ENCODE measurements at places on chromosomes 13 and 19.

DNA sequence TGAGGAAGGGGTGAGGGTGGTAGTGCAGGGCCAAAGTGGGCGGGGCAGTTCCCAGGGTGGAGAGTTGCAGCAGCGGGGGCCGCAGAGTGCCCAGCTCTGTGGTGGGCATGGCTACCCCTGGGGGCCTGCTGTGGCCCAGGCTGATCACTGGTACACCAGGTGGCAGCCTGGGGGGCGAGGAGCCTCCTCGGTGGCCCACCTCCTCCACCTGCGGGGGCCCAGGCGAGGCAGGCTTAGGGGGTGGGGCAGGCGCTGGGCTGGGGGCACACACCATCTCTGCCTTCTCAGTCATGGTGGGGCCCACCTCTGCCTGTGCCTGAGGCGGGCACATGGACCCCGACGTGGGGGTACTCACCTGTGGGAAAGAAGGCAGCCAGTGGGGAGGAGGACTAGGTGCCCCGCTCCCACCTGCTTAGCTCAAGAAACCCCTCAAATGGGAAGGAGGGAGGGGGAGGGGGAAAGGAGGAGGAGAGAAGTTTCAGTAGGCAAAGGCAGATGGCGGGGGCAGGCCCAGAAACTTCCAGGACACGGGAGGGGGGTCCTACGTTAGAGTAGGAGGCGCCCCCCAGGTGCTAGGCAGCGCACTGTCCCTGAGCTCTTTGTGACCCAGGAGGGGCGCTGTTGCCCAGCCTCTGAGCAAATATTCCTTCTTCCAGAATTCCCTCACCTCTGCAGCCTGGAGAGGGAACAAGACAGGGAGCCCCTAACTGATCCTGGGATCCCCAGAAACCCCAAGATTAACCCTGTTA lies 1.6 kb downstream of the LYL1 start:
- DNase-seq = no peak

GRCh38 chr13:114135731-114136171 lies 3.3 kb upstream of the RASA3 start:
- DNase-seq = no peak

DNA sequence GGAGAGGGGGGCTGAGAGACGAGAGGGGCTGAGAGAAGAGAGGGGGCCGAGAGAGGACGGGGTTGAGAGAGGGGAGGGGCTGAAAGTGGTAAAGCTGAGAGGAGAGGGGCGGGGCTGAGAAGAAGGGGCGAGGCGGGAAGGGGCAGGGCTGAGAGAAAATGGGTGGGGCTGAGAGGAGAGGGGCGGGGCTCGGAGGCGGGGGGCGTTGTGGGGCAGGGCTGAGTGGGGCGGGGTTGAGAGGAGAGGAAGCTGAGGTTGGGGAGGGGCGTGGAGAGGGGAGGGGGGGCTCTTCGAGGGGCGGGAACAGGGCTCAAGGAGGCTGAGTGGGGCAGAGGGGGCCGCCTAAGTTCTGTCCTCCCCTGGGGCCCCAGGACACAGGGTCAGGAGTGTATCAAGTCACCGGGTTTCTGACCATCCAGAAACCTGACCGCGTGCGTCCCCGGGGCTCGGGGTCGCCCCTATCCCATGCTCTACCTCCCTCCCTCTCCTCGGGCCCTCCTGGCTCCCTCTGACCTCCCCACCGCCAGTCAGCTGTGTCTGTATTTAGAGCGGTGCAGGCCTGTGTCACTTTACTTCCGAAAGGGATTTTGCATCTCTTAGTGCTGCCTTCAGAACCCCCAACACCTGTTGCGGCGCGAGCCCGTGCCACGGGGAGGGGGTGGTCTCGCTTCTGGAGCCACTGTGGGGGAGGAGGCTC lies 38.6 kb upstream of the SEMA6B start:
- no peak for DNase-seq

DNA sequence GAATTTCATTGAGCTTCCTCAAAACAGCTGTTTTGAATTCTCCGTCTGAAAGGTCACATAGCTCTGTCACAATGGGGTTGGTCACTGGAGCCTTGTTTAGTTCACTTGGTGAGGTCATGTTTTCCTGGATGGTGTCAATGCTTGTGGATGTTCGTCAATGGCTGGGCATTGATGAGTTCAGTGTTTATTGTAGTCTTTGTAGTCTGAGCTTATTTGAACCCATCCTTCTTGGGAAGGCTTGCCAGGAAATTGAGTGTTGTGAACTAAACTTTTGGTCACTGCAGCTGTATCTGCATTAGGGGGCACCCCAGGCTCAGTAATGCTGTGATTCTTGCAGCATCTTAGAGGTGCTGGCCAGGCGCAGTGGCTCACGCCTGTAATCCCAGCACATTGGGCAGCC lies 22.0 kb downstream of the BLOC1S3 start:
- peak; percentile 31 for DNase-seq

DNA sequence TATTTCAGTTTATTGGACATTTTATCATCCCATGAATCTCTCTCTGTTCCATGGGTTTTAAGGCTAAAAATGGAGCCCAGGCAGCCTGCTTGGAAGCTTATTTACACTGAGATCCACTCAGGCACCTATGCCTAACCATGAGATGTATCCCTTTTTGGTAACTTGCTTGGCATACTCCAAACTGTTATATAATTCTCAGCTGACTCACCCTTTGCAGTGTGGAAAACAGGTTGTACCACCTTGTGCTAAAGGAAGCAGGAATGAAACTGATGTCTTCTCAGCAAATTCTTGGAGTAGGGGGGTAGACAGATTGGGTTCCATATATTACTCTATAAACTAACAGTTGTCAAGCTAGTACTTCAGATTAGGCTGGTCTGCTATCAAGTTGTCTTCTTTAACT lies 483.6 kb downstream of the KLF5 start:
- no peak for DNase-seq

DNA sequence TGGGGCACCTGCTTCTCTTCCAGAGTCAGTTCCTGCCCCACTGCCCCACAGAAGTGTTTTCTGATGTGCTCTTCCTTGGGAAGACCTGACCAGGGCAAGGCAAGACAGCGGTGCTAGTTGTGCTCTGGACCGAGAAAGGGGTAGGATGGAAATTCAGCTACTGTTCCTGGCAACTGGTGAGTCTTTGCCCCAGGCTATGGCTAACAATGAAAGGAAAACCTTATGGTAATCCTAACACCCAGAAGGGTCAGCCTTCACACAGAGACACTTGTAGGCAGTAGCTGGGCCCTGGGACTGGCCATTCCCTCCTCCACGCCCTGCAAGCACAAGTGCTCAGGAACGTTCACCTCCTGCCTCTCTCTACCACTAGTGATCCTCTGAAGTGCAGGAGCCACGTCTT lies 9.6 kb upstream of the CYSLTR2 start:
- DNase-seq = no peak

DNA sequence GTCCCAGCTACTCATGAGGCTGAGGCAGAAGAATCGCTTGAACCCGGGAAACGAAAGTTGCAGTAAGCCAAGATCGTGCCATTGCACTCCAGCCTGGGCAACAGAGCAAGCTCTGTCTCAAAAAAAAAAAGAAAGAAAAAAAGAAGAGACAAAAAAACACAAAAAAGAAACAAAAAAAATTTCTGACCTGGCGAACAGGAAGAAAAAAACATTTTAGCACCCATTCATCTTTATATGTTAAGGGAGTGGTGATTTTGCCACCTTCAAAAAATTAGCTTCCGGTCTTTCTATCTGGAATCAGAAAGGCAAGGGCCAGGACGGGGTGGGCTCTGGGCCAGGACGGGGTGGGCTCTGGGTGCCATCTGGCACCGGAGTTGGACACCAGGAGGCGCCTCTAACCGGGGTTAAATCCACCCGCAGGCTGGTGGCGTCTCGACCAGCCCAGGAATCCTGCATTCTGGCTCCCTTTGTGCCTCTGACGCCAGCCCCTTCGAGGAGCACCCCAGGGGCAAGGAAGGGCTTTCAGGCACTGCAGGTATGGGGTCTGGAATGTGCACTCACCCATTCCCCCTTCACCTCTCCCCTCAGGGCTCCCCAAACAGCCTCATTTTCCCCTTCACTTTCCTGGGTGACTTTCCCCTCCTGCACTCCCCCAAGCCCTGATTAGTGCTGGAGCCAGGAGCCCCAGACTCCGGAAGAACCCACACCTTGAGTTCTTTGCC lies 10.4 kb upstream of the ZSWIM4 start:
- peak; percentile 63 for DNase-seq

GRCh38 chr19:39410017-39410830 lies 2.2 kb upstream of the PLEKHG2 start:
- peak; percentile 83 for DNase-seq

GRCh38 chr13:112368883-112369282 lies 7.3 kb upstream of the SPACA7 start:
- no peak for DNase-seq

- no peak for DNase-seq
Observed at GRCh38 chr19:3963458-3964255, 7.2 kb downstream of the DAPK3 start.

All from astrocyte of the spinal cord (primary cell).